Endothelial cell of umbilical vein (primary cell): ENCODE measurements at places on chromosomes 1 and 21. TPM values are rescaled to one million over a fixed set of nuclear protein-coding genes. Genes with fewer than 3 reads are reported as not detected.

DNA sequence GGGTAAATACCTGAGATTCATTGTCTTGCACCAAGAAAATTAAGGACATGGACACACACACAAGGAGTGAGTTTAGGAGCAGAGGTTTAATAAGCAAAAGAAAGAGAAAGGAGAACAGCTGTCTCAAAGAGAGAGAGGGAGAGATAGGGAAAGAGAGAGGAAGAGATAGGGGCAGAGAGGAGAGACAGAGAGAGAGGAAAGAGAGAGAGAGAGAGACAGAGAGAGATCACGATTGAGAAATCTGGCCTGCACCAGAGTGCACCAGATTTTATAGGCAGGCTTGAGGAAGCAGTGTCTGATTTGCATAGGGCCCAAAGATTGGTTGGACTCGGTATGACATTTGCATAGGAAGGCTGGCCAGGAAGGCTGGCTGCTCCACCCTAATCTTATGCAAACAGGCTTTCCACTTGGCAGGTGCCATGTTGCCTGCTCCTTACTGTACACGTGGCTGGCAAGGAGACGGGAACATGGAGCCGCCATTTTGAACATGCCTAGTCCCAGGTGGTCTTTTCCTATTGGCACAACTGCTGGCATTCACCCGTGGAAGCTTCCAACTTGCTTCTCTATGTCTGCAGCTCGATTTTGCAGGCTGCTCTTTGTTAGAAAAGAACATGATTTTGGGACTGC is 419.9 kb downstream of the ZP4 start:
- no peak overlapping the region for H3K27ac ChIP-seq
- no peak overlapping the region for H3K4me3 ChIP-seq
- H3K36me3 ChIP-seq = no peaks in the 10 kb centered on the region
- no peak for DNase-seq
- no peaks in the 10 kb centered on the region for H3K27me3 ChIP-seq
- no peaks in the 10 kb centered on the region for H3K4me1 ChIP-seq

DNA sequence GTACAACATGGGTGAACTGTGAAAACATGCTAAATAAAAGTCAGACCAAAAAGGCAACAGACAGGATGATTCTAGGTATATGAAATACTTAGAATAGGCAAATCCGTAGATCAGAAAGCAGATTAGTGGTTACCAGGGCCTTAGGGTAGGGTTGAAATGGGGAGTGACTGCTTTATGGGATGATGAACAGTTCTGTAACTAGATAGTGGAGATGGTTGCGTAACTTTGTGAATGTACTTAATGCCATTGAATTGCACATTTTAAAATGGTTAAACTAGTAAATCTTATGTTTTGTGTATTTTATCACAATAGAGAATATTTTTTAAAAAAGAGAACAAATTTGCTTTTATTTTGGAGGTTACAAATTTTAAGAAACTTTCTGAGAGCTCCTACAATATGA is 17.4 kb downstream of the ZNF326 start:
- no peaks in the 10 kb centered on the region for H3K4me1 ChIP-seq
- peaks cover 29% of the 10 kb centered on the region for H3K36me3 ChIP-seq
- no peak overlapping the region for H3K4me3 ChIP-seq
- H3K27me3 ChIP-seq = no peaks in the 10 kb centered on the region
- H3K27ac ChIP-seq = no peak overlapping the region

- H3K27ac ChIP-seq = no peak overlapping the region
- no peak for DNase-seq
- no peak overlapping the region for H3K4me3 ChIP-seq
- H3K4me1 ChIP-seq = no peaks in the 10 kb centered on the region
- no peaks in the 10 kb centered on the region for H3K27me3 ChIP-seq
- no peaks in the 10 kb centered on the region for H3K36me3 ChIP-seq
These were observed 24.4 kb downstream of the EFCAB7 start for GRCh38 chr1:63547621-63548294.

DNA sequence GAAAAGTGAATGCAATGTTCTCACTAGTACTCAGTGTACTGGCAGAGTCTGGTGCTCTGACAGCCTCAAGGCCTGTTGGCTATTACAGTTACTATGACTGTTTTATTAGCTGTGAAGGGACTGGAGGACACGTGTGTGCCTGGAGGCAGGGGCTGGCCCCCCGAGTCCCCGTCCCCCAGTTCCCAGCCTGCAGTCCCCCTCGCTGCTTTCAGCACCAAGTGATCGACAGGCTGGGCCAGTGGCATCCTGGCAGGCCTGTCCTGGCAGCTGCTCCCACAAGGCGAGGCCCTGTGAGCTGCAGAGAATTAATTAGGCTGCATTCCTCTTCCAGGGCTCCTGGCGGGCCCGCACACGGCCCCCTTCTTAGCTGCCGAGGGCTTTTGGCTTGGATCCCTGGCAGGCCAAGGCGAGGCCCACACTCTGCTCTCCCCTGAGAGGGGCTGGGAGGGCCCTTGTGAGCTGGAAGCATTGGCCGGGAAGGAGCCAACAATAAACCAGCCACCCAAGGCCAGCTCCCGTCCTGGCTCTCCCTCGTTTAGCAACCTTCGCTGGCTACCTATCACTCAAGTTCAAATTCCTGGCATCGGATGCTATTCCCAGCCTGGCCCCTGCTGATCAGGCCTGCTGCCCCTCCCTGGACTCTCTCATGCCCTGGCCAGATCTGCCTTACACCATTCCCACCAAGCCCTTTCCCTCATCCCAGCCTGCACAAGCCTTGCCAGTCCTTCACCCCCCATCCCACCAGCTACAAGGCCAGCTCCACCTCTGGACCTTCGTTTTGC is 9.8 kb downstream of the EDN2 start:
- H3K4me3 ChIP-seq = no peak overlapping the region
- no peaks in the 10 kb centered on the region for H3K36me3 ChIP-seq
- no peaks in the 10 kb centered on the region for H3K4me1 ChIP-seq
- DNase-seq = no peak

- DNase-seq = no peak
- H3K4me1 ChIP-seq = peaks cover 32% of the 10 kb centered on the region
- peaks cover 8% of the 10 kb centered on the region for H3K36me3 ChIP-seq
- no peaks in the 10 kb centered on the region for H3K27me3 ChIP-seq
- H3K4me3 ChIP-seq = no peak overlapping the region
These were observed 2.8 kb downstream of the PIGV start for GRCh38 chr1:26790551-26790953.

GRCh38 chr1:13786541-13786940 is 86.6 kb downstream of the PRDM2 start:
- no peaks in the 10 kb centered on the region for H3K27me3 ChIP-seq
- H3K27ac ChIP-seq = no peak overlapping the region
- no peak overlapping the region for H3K4me3 ChIP-seq
- no peak for DNase-seq

- H3K4me1 ChIP-seq = no peaks in the 10 kb centered on the region
- no peak overlapping the region for H3K4me3 ChIP-seq
These were observed 317.6 kb upstream of the PLD5 start for GRCh38 chr1:242842094-242842493.

DNA sequence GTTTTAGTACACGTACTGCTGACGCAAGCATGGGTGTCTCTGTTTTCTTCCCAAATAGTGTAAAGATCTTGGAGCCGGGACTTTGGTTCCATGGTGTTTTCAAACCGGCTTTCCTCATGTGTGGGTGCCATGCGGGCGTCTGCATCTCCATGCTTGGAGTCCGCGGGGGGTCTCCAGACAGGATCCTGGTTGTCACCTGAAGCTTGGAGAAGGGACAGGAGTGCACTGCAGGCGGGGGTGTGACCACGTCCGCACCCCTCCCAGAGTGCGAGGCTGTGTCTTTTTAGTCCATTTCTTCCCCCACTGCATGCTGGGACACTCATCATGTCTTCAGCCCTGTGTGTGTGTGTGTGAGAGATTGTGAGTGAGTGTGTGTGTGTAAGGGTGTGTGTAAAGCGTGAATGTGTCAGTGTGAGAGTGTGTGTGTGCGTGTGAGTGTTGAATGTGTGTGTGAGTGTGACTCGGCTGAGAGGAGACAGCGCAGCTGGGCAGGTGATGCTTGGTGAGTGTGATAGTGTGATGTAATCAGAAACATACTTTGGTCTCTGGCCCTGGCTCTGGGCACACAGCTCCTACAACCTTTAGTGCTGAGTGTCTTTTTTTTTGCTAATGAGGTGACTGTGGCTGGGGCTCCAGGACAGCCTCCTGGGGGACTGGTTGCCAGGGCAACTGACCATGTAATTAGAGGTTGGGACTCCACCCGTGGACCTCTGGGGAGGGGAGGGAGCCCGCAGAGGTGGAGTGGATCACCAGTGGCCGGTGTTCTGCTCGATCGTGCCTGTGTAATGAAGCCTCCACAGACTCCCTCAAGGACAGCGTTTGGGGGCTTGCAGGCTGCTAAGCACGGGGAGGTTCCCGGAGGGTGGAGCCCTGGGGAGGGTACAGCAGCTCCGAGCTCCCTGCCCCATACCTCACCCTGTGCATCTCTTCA is 55.1 kb downstream of the AGPAT3 start:
- no peak for DNase-seq
- no peak overlapping the region for H3K27ac ChIP-seq
- H3K4me1 ChIP-seq = no peaks in the 10 kb centered on the region
- no peak overlapping the region for H3K4me3 ChIP-seq

GRCh38 chr21:17507591-17507990 is 5.3 kb upstream of the CXADR start:
- H3K27me3 ChIP-seq = peaks cover 2% of the 10 kb centered on the region
- H3K4me1 ChIP-seq = peaks cover 6% of the 10 kb centered on the region
- no peak for DNase-seq
- no peak overlapping the region for H3K4me3 ChIP-seq

DNA sequence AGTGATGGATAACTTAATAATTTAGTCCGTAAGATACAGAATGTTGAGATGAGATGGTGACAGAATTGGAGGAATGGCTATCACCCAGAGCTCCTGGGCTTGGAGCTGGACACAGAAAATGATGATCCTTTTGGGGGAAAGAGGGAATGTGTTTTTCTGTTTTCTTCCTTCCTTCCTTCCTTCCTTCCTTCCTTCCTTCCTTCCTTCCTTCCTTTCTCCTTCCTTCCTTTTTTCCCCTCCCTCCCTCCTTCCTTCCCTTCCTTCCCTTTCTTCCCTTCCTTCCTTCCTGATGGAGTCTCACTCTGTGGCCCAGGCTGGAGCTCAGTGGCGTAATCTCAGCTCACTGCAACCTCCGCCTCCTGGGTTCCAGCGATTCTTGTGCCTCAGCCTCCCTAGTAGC is 2.8 kb upstream of the GPR137B start:
- H3K27me3 ChIP-seq = peaks cover 16% of the 10 kb centered on the region
- H3K4me3 ChIP-seq = no peak overlapping the region
- no peak for DNase-seq
- no peaks in the 10 kb centered on the region for H3K36me3 ChIP-seq
- no peak overlapping the region for H3K27ac ChIP-seq
- peaks cover 16% of the 10 kb centered on the region for H3K4me1 ChIP-seq

GRCh38 chr1:26998429-26999300 is 5.2 kb downstream of the TRNP1 start:
- H3K27me3 ChIP-seq = no peaks in the 10 kb centered on the region
- peak overlapping the region; percentile 19 for H3K27ac ChIP-seq
- H3K4me1 ChIP-seq = peaks cover 30% of the 10 kb centered on the region
- DNase-seq = no peak
- H3K36me3 ChIP-seq = no peaks in the 10 kb centered on the region

DNA sequence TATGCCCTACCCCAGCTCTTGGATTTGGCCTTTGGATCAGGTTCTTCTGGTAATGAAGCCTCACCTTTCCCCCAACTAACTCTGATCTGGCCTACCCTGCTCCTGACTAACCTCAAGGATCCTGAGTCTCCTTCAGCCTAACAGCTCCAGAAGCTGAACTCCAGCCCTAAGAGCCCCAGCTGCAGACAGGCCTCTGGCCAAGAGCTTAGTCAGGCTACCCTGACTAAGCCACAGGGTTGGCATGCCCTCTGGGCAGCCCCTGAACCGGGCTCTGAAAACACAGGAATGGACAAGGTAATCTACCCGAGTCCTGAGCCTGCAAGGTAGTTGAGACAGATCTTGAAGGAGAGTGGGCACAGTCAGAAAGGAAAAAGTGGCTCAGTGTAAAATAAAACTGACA is 29.4 kb downstream of the COA7 start:
- no peak for DNase-seq
- H3K4me3 ChIP-seq = no peak overlapping the region
- H3K27ac ChIP-seq = no peak overlapping the region
- H3K36me3 ChIP-seq = no peaks in the 10 kb centered on the region
- H3K4me1 ChIP-seq = no peaks in the 10 kb centered on the region

- no peaks in the 10 kb centered on the region for H3K27me3 ChIP-seq
- H3K4me3 ChIP-seq = no peak overlapping the region
- peak; percentile 36 for DNase-seq
- H3K36me3 ChIP-seq = peaks cover 2% of the 10 kb centered on the region
- H3K27ac ChIP-seq = no peak overlapping the region
These were observed 15.9 kb upstream of the EPB41 start for GRCh38 chr1:28898405-28898881.

GRCh38 chr1:85134583-85135391 is 66.0 kb downstream of the SYDE2 start:
- no peaks in the 10 kb centered on the region for H3K36me3 ChIP-seq
- no peak overlapping the region for H3K27ac ChIP-seq
- H3K27me3 ChIP-seq = peaks cover 2% of the 10 kb centered on the region
- DNase-seq = no peak

GRCh38 chr1:25504706-25505595 is 38.5 kb upstream of the LDLRAP1 start:
- no peak overlapping the region for H3K4me3 ChIP-seq
- no peaks in the 10 kb centered on the region for H3K36me3 ChIP-seq
- no peak for DNase-seq
- no peaks in the 10 kb centered on the region for H3K27me3 ChIP-seq
- no peaks in the 10 kb centered on the region for H3K4me1 ChIP-seq

GRCh38 chr1:36503159-36503558 is 20.4 kb upstream of the CSF3R start:
- no peak overlapping the region for H3K4me3 ChIP-seq
- H3K4me1 ChIP-seq = no peaks in the 10 kb centered on the region
- no peak for DNase-seq

DNA sequence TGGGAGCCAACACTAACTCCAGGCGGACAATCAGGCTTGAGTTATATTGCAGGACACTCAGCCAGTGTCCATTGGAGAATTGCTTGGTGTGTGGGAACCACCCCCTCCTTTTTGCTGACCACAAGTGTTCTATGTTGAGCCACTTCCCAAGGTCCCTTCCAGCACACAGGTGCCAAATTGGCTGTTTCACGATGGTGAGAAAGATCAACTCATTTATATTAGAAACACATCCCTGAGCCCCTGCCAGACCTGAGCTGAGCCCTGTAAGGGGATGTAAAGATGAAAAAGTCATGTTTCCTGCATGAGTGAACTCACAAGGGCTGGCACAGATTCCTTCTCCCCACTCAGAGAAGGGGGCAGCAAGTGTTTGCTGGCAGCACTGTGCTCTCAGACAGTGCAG is 96.5 kb downstream of the KCNN3 start:
- no peak overlapping the region for H3K4me3 ChIP-seq
- H3K27me3 ChIP-seq = no peaks in the 10 kb centered on the region
- H3K36me3 ChIP-seq = no peaks in the 10 kb centered on the region
- no peaks in the 10 kb centered on the region for H3K4me1 ChIP-seq

- H3K4me1 ChIP-seq = no peaks in the 10 kb centered on the region
- H3K4me3 ChIP-seq = no peak overlapping the region
- DNase-seq = no peak
These were observed 35.4 kb upstream of the FGGY start for GRCh38 chr1:59261537-59261936.

Gene KCNH1
- total RNA-seq = not detected in 2 replicates

Gene SASS6
- total RNA-seq = 6.5 and 7.3 TPM in 2 replicates

Gene AUNIP
- total RNA-seq = 4.5 and 4.8 TPM in 2 replicates

Gene ZSWIM5
- total RNA-seq = 1.6 and 1.7 TPM in 2 replicates

Gene TMEM79
- total RNA-seq = 3.0 TPM in 2 replicates
